Aorta (tissue), 5 donors: ENCODE measurements at places on chromosomes 2 and 18. TPM values are rescaled to one million over a fixed set of nuclear protein-coding genes. Genes with fewer than 3 reads are reported as not detected.

DNA sequence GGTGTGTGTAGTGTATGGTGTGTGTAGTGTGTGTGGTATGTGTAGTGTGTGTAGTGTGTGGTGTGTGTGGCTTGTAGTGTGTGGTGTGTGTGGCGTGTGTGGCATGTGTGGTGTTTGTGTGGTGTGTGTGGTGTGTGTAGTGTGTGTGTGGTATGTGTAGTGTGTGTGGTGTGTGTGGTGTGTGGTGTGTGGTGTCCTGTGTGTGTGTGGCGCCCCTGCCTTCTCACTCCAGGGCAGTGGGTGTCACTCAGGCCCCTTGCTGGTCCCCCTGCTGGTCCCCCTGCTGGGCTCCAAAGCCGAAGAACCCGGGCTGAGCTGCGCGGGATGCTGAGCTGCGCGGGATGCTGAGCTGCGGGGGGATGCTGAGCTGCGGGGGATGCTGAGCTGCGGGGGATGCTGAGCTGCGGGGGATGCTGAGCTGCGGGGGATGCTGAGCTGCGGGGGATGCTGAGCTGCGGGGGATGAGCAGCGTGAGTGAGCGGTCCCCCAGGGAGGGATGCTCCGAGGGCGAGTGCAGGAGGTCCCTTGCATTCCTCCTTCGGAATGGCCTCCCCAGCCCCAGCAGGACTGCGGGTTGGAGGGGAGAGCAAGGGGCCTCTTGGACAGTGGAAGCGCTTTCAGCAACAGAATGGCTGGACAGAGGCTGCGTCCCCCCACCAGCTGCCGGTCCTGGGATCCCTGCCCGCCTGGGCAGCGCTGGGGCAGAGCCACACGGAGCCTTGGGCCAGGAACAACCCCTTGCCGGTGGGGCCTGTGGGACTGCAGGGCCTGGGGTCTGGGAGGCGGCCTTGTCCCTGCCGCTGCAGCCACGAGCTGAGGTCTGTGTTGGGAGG lies 3.4 kb upstream of the RTP5 start:
- DNase-seq = no peak

The CD8B2 gene
- 0.09 TPM for total RNA-seq

DNA sequence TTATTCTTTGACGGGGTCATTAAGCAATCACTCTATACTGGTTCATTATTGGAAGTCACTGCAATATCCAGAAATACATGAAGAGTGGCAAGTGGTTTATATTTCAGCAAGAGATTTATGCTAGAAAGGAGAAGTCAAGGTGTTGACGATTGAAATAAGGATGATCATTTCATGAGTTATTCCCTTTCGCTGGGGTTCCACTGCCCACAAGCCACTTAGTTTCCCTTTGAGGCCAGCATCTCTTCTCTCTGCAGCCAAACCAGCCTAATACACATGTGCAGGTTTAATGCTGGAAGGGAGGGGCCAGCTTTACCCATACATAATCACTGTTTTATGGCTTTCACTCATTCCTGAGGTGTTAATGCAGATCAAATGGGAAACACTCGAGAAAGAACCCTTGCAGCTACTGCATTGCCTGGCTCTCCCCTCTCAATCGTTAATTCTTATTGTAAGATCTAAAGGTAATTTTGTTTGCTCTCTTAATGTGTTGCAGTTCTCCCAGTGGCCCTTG lies 108.4 kb downstream of the MEIS1 start:
- DNase-seq = no peak

The HTR2B gene
- 5.1 TPM for total RNA-seq

The TLX2 gene
- not detected for total RNA-seq
